ENCODE measurements at places on chromosomes 3 and 15.
A peak's percentile ranks its signal among the peaks of the same experiment; 100 is the strongest.

DNA sequence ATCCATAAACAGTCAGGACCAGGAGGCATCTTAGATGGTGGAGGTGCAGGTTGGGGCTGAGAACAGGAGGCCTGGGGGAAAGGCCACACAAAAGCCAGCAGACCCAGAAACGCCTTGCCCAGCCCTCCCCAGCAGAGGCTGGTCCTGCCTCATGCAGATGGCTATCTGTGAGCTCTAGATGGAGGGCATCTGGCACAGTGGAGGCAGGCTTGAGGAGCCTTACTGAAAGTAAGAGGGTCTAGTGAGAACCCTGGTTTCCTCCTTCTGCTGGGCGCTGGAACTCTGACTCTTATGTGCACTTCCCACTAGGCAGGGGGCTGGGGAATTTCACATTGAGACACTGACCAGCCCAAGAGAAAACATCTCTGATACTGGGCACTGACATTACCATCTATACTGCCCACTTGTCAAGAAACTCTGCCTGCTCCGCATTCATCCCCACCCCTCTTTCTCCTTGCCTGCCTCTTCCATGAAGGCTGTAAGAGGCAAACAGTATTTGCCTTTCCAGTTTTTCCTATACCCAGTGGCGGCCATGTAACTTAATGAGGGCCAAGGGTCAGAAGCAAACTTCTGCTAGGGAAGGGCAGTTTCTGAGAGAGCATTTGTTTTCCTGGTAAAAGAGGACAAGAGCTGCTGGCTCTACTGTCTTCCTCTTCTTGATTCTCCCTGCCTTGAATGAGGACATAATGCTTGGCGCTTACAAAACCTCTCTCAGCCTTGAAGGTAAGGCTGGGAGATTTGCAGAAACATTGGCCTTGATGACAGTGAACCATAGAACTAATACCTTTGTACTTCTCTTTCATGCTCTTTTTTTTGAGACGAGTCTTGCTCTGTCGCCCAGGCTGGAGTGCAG lies 4.4 kb upstream of the SCN5A start:
- DNase-seq, result no peak

DNA sequence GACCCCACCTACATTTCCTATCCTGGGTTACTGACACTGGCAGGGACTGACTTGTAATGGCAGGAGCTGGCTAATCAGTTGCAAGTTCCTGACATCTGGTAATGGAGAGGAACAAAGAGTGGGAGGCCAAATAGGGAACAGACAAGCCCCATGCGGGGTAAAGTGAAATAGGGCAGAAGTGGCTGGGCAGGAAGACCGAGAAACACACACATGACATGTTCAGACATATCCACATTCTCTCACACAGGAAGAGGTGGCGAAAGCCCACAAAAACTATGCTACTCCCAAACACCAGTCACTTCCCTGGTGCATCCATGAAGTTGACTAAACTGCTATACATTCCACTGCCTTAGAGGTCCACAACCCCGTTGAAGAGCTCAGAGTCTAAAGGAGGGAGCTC lies 394.1 kb upstream of the TBL1XR1 start:
- DNase-seq, result no peak

DNA sequence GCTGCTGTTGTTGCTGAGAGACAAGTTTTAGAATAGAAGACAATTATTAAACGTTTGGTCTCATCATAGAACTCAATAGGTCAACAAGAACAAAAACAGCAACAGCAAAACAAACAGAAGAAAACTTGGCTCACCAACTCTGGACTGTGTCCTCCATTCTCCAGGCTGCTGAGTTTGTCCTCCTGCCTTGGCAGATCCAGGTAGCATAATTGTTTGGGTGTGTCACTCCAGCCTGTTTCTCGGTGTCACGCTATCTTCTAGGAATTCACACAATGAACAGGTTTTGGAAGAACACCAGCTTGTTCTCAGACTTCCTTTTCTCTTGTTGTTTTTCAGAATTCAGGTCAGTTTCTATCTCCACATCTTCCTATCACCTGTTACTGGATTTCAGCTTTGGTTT lies 34.7 kb downstream of the ARRDC4 start:
- DNase-seq, result no peak

DNA sequence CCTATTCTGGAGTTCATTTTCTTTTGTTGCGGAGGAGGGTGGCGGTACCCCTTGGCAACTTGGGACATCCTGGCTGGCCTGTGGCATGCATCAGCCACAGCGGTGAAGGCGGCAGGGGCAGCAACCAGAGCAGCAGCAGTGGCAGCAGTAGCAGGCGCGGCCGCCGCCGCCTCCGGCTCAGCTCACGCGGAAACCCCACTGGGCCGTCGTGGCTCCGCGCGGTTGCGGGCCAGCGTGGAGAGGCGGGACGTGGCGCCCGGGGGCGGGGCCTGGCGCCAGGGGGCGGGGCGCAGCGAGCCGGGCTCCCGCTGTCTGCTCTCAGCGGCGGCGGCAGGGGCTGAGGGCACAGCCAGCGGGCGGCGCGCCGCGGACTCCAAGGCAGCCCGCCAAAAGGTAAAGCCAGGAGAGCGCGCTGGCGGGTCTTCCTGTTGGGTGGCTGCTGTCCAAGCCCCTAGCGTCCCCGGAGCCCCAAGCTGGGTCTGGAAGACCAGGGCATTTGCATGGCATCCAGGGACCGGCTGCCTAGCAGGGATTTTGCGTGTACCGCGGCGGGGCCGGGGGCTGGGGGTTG lies 334.4 kb upstream of the THRB start:
- DNase-seq, result no peak

- peak; percentile 31 for DNase-seq
These were observed 542 bp downstream of the INKA1 start for GRCh38 chr3:49803465-49804140.

All from stimulated activated CD4-positive, alpha-beta T cell treated with anti-CD3 and anti-CD28 coated beads, Interleukin-1b, Interleukin-23, amount 100 ng/mL, for 48 hours (primary cell).